ENCODE measurements at places on chromosomes 5 and 9.

DNA sequence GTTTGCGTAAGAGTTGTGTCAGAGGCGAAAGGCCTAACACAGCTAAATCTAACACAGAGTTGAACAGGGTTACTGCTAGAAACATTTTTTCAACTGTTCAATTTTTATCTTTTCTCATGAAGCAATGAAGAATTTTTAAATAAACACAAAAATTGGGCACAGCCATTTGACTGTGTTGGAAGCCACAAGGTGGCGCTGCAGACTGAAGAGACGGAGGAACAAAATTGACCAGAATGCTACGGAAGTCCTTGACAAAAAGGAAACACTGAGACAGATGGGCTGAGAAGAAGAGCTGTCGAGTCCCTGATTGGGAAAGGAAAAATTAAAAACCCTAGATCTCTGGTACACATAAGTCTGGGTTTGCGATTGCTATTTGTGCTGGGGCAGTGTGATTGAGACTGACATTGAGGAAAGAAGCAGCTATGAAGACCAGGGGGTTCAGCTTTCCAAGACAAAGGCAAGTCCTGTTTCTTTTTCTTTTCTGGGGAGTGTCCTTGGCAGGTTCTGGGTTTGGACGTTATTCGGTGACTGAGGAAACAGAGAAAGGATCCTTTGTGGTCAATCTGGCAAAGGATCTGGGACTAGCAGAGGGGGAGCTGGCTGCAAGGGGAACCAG, at the start of gene PCDHB9:
Gene PCDHB9, plus strand, starts transcription at position 265 of the 616 bp plus-strand sequence. Its CDS starts 158 bp downstream, at position 423.
- H3K4me3 ChIP-seq = peak within 1 kb of the TSS; percentile 67
- DNase-seq = no peak
- H3K4me1 ChIP-seq = peaks cover 6% of the 10 kb centered on the region
- peaks cover 16% of the 10 kb centered on the region for H3K36me3 ChIP-seq
- no peak within 1 kb of the TSS for H3K27ac ChIP-seq
- H3K27me3 ChIP-seq = peaks cover 67% of the 10 kb centered on the region

DNA sequence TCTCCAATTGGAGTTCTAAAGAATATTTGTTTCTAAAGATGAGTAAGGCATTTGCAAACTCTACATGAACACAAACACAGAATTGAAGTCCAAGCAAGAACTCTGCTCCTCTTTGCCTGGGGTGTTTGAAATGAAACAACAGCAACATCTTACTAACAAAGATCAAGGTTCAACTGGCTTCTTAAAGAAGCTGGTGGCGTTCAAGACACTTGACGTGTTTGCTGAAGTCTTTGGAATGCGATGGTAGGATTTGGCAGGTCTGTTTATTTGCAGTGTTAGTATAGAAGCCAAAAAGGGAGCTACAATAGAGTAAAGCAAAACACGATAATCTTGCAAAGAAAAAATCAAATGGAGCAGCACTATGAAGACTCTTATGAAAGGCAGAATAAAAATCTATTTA, 94.9 kb downstream of the BASP1 start:
- DNase-seq = no peak
- H3K4me1 ChIP-seq = peaks cover 17% of the 10 kb centered on the region
- no peak overlapping the region for H3K27ac ChIP-seq
- H3K36me3 ChIP-seq = peaks cover 5% of the 10 kb centered on the region
- H3K27me3 ChIP-seq = no peaks in the 10 kb centered on the region
- no peak overlapping the region for H3K4me3 ChIP-seq

DNA sequence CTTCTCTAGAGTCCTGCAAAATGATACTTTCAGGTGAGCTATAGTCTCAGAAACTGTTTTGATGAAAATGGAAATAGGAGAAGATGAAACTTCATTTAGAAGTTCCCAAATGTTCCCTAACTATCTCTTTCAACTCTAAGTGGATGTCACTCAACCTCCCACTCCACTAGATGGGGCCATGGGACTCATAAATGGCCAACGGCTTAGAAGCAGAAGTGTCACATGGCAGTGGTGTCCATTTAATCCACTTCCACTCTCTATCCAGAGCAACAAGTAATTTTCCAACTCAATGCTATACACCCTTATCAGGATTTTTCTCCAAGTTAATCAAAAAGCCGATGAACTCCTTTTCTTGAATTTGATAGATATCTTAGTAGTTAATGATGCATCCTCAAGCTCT, 295.7 kb downstream of the EDIL3 start:
- no peaks in the 10 kb centered on the region for H3K4me1 ChIP-seq
- H3K36me3 ChIP-seq = no peaks in the 10 kb centered on the region
- H3K4me3 ChIP-seq = no peak overlapping the region
- no peaks in the 10 kb centered on the region for H3K27me3 ChIP-seq
- DNase-seq = no peak
- H3K27ac ChIP-seq = no peak overlapping the region

DNA sequence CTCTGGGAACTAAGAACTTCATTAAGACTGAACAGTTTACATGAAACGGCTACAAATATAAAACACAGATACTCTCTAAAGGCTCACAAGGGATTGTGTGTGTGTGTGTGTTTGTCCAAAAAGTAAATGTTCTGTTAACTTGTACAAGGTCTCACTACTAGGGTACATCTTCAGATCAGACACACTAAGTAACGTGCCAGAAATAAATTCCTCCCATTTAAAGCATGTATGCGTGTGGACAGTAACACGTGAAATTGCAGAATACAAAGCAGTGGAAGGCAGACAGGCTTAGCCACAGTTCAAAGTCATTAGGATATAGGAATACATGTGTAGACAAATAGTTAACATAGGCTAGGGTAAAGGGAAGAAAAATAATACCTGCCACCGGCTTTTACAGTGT, 1.8 kb downstream of the BNC2 start:
- no peaks in the 10 kb centered on the region for H3K36me3 ChIP-seq
- no peak overlapping the region for H3K27ac ChIP-seq
- H3K4me3 ChIP-seq = no peak overlapping the region
- H3K27me3 ChIP-seq = peaks cover 32% of the 10 kb centered on the region
- H3K4me1 ChIP-seq = peaks cover 4% of the 10 kb centered on the region

DNA sequence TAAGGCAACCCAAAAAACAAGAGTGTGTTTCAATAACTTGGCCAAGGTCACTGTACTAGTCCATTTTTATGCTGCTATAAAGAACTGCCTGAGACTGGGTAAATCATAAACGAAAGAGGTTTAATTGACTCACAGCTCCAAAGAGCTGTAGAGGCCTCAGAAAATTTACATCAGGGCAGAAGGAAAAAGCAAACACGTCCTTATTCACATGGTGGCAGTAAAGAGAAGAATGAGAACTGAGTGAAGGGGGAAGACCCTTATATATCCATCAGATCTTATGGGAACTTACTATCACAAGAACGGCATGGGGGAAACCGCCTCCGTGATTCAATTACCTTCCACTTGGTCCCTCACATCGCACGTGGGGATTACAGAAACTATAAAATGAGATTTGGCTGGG, 64.3 kb upstream of the CAMK4 start:
- H3K27me3 ChIP-seq = peaks cover 7% of the 10 kb centered on the region
- no peak for DNase-seq
- no peaks in the 10 kb centered on the region for H3K4me1 ChIP-seq
- no peak overlapping the region for H3K27ac ChIP-seq

- H3K4me1 ChIP-seq = no peaks in the 10 kb centered on the region
- H3K27ac ChIP-seq = no peak overlapping the region
- no peaks in the 10 kb centered on the region for H3K36me3 ChIP-seq
- no peak overlapping the region for H3K4me3 ChIP-seq
- H3K27me3 ChIP-seq = no peaks in the 10 kb centered on the region
Observed at GRCh38 chr5:164306662-164307061, 801.2 kb downstream of the MAT2B start.

DNA sequence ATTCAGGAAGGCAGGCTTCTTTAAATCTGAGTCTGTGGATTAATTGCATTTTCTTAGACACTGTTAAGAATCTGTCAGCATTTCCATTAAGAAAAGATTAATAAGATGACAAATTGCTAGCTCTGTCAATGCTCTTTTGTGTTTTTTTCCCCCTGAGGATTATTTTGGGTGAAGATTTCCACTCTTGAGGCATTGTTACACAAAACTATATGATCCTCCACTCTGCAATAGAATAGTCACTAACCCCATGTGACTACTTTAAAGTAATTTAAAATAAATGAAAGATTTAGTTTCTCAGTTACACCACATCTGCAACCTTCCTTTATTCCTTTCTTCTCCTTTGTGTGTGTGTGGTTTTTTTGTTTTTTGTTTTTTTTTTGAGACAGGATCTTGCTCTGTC, 82.0 kb downstream of the ACER2 start:
- H3K27ac ChIP-seq = no peak overlapping the region
- DNase-seq = no peak
- H3K4me3 ChIP-seq = no peak overlapping the region
- H3K4me1 ChIP-seq = peaks cover 12% of the 10 kb centered on the region
- H3K36me3 ChIP-seq = no peaks in the 10 kb centered on the region

GRCh38 chr9:4167079-4167671, 132.7 kb downstream of the GLIS3 start:
- H3K4me1 ChIP-seq = no peaks in the 10 kb centered on the region
- DNase-seq = no peak
- H3K36me3 ChIP-seq = no peaks in the 10 kb centered on the region
- no peak overlapping the region for H3K27ac ChIP-seq
- peaks cover 6% of the 10 kb centered on the region for H3K27me3 ChIP-seq

DNA sequence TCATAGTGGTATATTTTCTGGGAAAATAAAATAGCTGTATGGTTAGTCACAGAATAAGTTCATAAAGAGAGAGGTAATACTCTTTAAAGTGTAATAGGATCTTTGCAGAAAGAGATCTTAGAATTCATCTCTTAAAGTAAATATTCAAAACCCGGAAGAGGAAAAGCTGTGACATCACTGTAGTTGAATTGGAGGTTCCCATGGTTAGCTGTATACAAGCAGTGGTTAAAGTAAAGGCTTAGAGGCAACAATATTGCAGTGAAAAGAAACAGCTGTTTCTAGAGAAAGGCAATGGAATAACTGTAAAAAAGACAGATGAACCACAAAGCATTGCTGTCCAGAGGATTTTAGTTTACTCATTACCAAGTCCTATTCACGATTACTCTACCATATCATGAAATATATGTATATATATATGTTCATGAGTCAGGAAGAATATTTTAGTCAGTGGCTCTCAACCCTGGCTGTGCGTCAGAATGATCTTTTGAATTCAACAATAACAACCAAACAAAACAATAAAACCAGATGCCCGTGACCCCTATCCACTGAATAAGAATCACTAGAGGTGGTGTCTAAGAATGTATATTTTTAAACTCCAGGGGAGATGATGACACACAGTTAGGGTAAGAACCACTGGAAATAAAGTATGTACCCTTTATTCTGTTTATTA, 4.7 kb downstream of the ERCC6L2 start:
- no peaks in the 10 kb centered on the region for H3K27me3 ChIP-seq
- no peak for DNase-seq
- H3K4me1 ChIP-seq = peaks cover 15% of the 10 kb centered on the region
- H3K36me3 ChIP-seq = peaks cover 36% of the 10 kb centered on the region
- no peak overlapping the region for H3K27ac ChIP-seq
- no peak overlapping the region for H3K4me3 ChIP-seq

GRCh38 chr5:83145241-83145640, 67.9 kb downstream of the XRCC4 start:
- no peaks in the 10 kb centered on the region for H3K27me3 ChIP-seq
- no peak overlapping the region for H3K27ac ChIP-seq
- no peak for DNase-seq
- peaks cover 4% of the 10 kb centered on the region for H3K36me3 ChIP-seq
- no peaks in the 10 kb centered on the region for H3K4me1 ChIP-seq

All from stimulated activated naive B cell treated with anti-CD40 and anti-IgM and Interleukin-4, amounts not matched to agents 10 μg/mL and 1 μg/mL and 100 μg/mL, for 72 hours (primary cell).